ENCODE measurements at places on chromosomes 3 and 15.
A peak's percentile ranks its signal among the peaks of the same experiment; 100 is the strongest.

DNA sequence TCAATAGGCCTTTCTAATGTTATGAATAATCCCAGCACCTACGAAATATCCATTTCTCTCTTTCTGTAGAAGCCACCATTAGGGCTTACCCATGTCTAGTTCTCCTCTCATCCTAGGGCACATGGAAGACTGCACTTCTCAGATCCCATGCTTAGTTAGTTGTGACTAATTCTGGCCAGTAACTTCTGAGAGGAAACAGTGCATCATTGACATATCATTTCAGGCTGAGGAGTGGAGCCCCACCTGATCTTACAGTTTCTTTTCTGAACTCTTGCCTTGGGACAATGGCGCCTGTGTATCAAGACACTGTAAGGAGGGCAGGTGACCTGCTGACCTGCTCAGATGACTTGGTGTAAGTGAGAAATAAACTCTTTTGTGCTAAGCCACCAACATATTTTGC lies 39.4 kb upstream of the TBL1XR1 start:
- no peak for DNase-seq

DNA sequence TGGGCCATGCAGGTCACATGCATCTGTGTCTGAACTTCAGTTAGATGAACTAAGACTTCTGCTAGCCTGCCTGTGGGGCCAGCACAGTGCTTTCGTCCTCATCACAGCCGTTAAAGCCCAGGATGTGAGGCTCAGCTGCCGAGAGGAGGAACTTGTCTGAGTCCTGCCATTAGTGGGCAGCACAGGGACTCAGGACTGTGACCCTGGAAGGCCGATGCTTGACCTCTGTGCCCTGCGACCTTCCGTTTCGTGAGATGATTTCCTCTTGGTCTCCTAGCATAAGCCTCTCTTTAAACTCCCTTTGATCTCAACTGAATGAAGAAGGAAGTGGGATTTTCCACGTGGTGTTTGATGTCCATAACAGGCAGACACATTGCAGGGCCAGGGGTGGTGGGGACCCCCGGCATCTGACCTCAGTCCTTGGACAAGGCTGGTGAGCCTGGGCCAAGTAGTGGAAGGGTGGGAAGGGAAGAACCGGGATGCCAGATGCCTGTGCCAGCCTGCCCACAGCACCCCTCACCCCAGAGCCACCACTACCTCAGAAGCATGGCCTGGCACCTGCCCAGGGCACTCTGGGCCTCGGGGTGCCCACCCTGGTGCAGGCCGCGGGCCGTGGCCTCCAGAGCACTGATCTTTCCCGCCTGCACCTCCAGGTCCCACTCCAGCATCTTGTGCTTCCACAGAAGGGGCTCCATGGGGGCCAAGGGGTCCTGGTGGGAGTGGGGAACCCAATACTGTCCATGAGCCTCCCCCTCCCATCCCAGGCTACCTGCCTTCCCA lies 21.6 kb downstream of the PLA2G4B start:
- peak; percentile 36 for DNase-seq

GRCh38 chr3:15324379-15324808 lies 8.0 kb downstream of the SH3BP5 start:
- DNase-seq = no peak

DNA sequence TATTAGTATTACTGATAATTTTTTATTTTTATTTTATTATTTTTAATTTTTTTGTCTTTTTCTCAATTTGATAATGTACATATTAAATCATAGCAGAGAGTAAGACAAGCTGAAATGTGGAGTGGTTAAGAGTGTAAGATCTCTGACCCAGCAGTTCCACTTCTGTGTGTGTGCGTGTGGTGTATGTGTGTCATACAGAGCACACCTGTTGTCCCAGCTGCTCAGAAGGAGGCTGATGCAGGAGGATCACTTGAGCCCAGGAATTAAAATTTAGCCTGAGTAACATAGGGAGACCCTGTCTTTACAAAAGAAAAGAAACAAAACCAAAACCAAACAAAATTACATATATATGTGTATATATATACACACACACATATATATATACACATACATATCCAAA lies 1.4 kb upstream of the CIDEC start:
- no peak for DNase-seq

GRCh38 chr3:100269001-100269400 lies 8.2 kb downstream of the TBC1D23 start:
- DNase-seq = no peak

DNA sequence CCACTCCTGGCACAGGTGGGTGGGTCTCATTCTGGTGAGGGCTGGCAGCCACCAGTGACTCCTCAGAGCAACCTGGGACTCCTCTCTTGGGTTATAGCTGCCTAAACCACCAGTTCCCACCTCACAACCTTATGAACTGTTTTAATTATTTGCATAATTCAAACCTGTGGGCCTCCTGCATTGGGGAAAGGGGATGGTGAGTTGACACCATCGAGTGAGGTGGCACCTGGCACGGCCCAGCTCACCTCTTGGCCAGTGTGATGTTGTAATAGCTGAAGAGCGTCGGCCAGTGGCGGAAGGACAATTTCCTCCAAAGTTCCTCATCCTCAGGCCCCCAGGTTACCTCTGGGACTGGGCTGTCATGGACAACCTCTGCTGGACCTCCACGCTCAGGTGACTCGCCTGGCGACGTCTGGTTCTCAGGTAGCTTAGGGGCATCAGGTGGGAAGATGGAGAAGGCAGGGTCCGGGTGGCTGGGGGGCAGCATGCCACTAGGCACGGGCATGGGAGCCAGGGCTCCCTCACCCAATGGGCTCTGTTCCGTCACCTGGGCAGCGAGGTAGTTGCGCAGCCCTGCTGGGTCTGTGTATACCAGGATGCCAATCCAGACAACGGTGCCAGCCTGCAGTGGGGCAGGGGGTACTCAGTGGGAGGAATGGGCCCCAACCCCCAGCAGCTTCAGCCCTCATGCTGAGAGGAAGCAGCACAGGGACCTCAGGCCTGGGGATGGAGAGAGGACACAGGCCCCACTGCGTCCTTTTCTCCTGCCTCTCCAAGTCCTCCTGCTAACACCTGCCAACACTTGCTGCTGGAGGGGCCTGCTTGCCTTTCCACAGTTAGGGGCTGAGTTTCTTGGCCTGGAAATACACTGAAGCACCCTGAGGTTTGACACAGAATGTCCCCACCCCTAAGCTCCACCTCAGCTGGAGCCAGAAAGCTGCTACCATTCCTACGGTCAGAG lies 38.5 kb downstream of the PTPN23 start:
- no peak for DNase-seq

DNA sequence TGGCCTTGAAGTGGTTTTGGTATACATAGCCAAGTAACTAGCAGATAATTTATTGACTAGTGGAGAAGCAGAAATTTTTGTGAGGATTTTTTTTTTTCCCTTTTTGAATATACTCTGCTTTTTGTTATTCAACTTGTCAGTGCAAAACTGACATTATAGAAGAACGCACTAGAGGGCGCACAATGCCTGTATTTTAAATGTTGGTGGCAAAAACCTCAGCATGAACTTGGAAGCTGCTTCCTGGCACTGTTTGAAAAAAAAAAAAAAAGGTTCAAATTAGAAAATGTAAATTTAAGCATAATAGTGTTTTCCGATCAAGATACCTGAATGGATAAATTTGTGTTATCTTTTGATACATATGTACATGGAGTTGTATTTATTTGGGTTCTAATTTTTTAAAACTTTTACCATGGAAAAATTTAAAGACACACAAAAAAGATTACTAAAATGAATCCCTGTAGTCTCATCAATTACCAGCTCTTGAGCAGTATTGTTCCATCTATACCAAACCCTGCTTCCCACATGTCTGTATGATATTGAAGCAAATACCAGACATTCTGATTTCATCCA lies 56.0 kb downstream of the SLC25A26 start:
- DNase-seq = peak; percentile 60

GRCh38 chr15:68525815-68526214 lies 53.0 kb upstream of the CORO2B start:
- no peak for DNase-seq

GRCh38 chr3:71380096-71380495 lies 203.4 kb downstream of the FOXP1 start:
- DNase-seq = no peak

DNA sequence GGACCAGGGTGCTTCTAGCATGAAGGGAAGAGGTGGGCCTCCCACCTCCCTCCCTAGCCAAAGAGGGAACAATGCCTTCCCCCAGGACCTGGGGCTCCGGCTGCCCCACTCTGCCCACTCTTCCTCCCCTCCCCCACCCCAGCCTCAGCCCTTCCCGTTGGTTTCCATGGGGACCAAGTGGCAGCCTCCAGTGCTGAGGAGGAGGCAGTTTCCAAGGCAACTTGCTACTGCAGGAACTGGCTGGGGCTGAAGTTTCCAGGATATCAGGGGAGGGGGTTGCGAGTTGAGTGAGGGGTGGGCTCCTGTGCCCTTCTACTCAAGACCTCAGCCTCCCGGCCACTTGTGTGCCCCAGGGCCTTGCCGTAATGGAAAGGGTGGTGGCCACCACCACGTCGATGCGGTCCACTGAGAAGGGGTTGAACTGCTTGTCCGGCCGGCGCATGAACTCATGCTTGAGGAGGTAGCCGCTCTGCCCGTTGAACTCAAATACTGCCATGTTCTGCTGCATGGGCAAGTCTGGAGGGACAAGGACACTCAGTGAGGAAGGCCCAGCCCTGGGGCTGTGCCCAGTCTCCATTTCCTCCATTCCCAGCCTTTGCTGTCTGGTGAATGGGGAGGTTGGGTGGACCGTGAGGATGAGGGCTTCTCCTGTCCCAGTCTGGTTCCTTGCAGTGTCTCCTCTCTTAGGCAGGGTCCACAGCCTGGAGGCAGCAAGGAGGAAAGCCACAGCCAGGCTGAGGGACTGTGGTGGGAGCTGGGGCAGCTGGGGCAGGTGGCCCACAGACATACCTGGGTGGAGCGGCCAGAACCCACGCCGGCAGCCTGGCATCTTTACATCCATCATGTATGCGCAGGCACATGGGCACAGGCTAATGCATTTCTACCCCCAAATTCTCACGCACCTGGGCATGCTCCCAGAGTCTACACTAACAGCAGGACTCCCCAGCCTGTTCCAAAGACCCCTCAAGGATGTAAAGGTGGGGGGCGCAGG lies 11.3 kb upstream of the ANKRD63 start:
- DNase-seq = no peak

GRCh38 chr3:184727357-184728009 lies 15.6 kb upstream of the MAGEF1 start:
- peak; percentile 77 for DNase-seq

GRCh38 chr15:40163657-40164416 lies 3.0 kb downstream of the BUB1B start:
- no peak for DNase-seq

DNA sequence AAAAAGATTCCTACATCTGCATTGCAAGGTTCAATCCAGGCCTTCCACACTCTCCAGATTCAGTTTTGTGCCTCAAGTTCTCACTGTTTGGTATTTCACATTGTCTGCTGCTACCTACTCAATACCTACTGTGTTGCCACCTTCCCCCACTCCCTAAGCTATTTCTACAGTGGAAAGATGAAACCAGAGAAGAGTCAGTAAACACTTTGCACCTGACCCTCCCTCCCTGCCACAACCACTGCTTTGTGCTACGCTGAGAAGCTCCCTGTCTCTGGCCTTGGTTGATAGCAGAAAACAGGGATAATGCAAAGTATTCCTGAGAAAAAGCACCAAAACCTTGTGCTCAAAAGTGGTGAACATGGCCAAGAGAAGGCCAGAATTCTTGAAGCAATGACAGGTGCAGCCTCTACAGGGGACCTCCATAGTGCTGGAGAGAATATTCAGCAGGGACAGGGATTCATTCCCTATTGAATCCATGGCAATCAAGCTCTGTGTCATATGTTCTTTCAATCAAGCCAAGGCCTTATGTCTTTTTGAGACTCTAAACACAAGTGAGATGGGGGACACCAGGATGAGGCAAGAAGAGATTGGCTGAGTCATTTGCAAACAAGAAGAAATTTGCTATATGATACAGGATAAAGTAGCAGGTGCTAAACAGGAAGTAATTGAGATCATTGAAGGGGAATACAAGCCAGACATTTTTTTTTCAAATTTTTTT lies 83.5 kb upstream of the LIPC start:
- DNase-seq = no peak

DNA sequence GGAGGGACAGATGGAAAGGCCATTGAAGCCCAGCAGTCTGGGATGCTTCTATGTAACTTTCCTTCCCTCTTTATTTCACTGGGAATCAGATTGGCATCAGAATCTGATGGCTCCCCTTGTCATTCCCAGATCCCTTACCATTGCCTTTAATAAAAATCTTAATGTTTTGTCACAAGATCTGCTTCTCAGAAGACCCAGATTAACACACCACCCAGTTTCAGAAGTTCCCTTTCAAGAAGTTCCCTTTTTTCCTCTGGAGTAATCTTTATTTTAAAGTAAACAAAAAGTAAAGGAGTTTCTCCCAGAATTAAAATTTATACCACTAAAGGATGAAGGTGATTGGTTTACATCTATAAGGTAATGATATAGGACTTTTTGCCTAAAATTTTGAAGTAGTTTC lies 76.4 kb downstream of the UBR1 start:
- peak; percentile 41 for DNase-seq

DNA sequence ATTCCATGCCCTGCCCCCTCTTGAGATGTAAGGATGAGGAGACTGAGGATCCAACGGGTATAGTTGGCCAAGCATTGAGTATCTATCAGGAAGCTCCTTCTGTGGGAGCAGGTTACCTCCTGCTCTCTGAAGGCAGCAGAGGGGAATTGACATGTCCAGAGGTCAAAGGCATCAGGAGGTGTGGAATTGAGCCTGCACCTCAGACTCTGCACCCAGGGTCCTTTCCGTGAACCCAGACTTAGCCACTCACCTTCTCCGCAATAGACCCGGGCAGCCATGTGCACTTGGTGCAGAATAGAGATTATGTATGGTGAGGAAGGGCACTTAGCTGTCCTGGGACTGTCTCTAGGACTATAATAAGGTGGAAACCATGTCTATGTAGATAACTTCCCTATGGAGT lies 399.0 kb upstream of the TPM1 start:
- DNase-seq = no peak

- peak; percentile 12 for DNase-seq
These were observed 80.9 kb upstream of the ARHGEF26 start for GRCh38 chr3:154040283-154040682.

GRCh38 chr15:96412045-96412905 lies 81.8 kb downstream of the NR2F2 start:
- DNase-seq = no peak

Measured in suppressor macrophage treated with lipopolysaccharide for 4 hours (primary cell).